ENCODE measurements at places on chromosomes 13 and 19.

- DNase-seq = peak; percentile 9
These were observed 548.2 kb downstream of the GPC5 start for GRCh38 chr13:91946498-91947070.

DNA sequence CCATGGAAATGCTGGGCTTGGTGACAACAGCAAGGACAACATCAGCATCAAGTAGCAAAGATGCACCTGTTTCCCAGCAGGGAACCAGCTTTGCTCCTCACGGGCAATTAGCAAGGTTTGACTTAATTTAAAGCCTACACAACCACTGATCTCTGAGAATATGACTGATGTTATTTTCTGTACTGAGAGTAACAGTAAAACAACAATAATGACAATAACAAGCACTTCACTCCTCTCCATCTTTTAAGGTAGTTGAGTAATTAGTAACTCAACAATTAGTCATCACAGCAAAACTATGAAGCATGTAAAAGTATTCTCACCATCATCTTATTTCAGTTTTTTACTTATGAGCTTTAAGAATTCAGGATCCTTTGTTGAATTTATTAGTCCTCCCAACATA lies 37.3 kb downstream of the ENOX1 start:
- DNase-seq = no peak

- no peak for DNase-seq
These were observed 31.4 kb upstream of the C13orf46 start for GRCh38 chr13:114005206-114005724.

GRCh38 chr13:111482126-111482525 lies 161.7 kb downstream of the TEX29 start:
- no peak for DNase-seq

DNA sequence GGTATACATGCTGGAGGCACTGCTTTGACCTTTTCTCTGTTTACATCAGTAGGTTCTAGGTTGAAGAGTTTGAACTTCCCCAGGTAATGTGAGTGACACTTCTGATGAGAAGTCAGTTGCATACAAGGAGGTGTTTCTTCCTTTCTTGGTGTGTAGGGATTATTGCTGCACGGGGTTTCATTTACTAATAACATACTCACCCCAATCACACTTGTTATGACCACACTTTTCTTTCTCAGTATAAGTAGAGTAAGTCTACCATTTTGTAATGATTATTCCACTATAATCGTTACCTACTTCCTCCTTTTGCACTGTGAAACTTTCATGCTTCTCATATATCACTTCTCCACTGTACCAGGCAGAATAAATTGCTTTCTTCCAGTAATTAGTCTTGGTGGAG lies 138.0 kb downstream of the TNFSF13B start:
- DNase-seq = no peak

DNA sequence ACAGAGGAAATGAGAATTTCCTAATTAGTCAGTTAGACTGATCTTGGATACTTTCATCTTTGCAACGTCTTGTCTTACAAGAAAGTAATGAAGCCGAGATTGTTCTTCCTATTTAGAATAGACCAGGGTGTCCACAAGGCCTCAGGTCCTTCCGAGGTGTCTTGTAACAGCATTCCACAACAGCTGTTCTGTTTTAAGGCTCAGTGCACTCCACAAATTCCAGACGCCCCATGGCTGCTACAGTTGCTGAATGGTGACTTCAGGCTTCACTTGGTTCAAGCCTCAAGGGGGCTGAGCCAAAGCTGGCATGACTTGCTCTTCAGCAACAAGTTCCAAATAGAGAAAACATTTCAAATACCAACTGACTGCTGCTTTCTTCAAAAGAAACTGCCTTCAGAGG lies 143.4 kb downstream of the SHISA2 start:
- DNase-seq = no peak

- DNase-seq = no peak
These were observed 23.0 kb upstream of the MTRF1 start for GRCh38 chr13:41286370-41286769.

DNA sequence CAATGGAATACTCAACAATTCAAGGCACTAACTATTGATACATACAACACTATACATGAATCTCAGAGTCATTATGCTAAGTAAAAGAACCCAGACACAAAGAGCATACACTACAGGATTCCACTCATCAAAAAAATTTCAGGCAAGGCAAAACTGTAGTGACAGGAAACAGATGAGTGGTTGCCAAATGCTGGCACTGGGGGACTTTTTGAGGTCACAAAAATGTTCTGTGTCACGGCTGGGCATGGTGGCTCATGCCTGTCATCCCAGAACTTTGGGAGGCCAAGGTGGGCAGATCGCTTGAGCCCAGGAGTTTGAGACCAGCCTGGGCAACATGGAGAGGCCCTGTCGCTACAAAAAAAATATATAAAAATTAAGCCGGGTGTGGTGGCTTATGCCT lies 129.4 kb downstream of the KL start:
- no peak for DNase-seq

GRCh38 chr13:95137096-95137495 lies 164.2 kb downstream of the ABCC4 start:
- no peak for DNase-seq

DNA sequence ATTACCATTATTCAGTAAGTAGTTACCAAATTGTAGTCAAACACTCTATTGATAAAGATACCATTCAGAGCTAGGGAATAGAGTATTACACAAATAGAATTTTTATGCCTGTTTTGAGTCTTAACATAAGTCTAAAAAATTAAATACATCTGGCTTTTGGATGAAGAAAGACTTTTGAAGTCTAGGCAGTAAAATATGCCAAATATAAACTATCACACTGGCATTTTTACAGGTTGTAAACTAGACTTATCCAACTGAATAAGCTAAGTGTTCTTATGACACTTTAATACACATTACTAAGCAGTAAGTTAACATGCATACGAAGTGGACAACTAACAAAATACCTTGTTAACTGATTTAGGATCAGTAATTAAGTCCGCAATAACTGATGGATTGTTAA lies 108.9 kb downstream of the MAB21L1 start:
- DNase-seq = no peak

DNA sequence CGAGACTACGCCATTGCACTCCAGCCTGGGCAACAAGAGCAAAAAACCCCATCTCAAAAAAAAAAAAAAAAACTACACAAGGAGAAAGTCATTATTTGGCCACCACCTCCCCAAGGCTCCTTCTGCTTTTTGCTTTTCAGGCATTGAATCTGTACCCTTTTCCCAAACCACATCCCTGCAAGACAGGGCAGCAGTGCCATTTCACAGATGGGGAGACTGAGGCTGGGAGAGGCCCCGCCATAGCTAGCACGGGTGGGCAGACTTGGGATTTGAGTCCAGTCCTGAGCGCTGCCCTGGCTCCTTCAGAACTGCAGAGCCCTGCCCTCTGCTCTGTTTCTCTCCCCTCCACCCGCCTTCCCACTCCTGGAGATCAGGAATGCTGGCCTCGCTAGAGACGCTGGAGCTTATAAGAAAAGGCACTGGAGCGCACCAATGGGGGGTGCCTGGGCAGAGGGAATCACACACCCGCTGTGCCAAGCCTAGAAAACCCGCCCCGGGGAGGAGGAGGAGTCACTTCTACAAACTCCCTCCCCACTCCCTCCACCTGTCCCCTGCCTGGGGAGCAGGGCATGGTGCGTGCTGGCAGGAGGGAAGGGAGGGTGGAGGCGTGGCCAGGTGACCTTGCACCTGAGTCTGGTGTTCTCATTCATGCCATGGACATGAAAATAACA lies 17.6 kb downstream of the TJP3 start:
- peak; percentile 48 for DNase-seq

DNA sequence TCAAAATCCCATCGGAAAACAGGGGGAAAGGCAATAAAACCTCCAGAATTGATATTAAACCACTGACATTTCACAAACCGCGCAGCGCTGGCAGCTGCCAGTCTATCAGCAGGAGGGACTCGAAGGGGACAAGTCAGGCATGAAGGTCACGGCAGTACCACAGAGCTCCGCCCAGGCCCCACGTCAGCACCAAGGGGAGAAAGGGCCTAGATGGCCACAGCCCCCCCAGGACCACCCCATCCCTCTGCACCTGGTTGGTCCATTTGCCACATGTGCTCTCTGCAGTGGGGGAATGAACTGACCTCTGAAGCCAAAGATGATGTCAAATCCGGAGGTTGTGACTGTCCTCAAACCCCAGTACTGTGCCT lies 9.5 kb upstream of the VSTM2B start:
- no peak for DNase-seq

- DNase-seq = no peak
These were observed at the start of gene CD22 for GRCh38 chr19:35328851-35329285. Gene CD22 (plus strand): TSS chr19:35329187. CDS start chr19:35332041, 2,854 bp downstream.

- no peak for DNase-seq
These were observed 393.7 kb downstream of the NDFIP2 start for GRCh38 chr13:79874396-79875360.

- no peak for DNase-seq
These were observed 117.9 kb downstream of the ITGBL1 start for GRCh38 chr13:101570410-101570809.

GRCh38 chr13:95212983-95213850 lies 88.0 kb downstream of the ABCC4 start:
- no peak for DNase-seq

DNA sequence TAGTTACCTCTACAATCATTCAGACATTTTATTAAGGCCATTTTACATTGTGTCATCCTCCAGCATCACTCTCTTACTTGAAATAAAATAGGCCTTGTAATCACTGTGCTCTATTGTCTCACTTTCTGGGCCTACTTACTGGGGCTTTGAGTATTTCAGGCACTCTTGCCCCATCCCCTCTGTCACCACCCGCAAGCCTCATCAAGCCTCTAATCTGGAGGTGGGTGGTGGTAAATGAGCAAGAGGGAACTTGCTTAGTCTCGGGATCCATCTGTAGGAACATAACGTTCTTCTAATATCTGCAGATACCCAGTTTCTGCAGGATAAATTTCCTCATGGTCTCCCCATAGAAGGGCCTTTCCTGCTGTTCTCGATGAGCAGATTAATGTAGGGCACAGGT lies 19.4 kb upstream of the GPR18 start:
- DNase-seq = no peak

- DNase-seq = no peak
These were observed 752 bp upstream of the HAS1 start for GRCh38 chr19:51724543-51724942.

DNA sequence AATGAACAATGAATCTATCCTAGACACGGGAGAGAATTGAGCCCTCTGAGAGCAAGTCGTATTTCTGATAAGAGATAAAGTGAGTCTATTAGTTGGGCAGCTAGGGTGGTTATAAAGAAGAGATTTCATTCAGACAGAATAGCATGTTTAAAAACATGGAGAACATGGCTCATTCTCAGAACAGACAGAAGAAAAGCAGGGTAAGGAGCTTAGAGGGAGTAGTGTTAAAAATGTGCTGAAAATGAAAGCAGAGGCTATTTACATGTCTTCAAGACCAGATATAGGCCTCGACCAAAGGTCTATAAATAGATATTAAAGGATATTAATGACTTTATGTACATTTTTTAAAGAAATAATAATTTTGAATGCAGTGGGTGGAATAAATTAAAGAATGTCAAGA lies 149.5 kb downstream of the SLITRK1 start:
- no peak for DNase-seq

DNA sequence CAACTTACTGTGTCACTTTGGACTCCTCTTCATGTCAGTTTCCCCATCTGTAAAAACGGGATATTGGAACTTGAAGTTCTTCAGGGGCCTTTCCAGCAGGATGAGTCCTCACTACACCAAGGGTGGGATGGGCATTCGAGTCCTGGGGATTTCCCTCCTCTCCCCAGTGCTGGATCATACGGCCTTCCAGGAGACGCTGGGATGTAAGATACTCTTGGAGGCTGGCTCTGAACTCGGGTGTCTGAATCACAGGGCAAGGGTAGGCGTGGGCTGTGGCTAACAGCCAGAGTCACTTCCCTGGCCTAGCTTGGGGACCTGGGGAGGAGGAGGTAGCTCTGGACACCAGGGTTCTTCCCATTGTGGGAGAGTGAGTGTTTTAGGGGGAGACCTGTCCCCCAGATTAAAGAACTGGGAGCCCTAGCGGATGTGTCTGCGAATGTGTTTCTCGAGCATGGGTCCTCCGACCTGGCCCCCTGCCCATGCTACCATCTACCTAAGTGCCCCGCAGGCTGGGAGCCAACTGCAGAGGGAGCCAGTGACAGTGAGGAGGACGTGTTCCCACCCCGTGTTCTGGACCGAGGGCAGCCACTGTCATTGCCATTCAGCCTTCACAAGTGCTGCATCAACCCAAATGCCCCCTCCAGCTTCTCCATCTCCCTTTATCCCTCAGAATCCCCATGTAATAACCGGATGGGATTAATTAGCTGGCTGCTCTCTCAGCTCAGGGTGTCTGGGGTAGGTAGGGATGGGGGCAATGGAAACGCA lies 2.4 kb upstream of the CYTH2 start:
- no peak for DNase-seq

DNA sequence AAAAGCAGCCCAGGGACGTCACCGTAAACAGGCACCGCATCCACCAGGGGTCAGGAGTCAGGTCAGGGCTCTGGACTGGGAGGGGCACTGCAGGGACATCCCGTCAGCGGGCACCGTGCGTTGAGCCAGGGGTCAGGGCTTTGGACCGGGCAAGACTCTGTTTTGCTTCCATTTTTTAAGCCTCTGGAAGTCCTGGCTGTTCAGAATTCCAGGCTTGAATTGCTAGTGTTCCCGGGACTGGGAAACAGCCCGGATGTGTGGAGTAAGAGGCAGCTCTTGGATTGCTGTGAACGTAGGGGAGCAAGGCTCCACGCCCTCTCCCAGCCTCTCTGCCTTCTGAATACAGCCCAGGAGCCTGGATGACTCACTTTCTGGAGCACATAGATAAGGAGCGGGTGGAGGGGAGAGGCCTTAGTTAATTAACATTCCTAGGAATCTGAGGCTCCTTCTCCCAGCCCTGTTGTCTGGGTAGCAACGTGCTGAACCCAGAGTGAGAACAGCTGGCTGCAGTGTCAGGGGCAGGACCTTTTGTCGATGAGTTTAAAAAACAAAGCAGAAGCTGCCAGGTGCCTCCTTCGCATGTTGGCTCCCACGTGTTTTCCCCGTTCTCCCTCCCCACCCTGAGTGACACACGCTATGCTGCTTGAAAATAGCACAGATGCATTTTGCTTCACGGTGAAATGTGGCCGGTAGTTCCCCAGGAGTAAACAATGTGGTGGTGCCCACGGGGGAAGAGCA lies 21.9 kb downstream of the ATP11A start:
- peak; percentile 63 for DNase-seq

- DNase-seq = no peak
These were observed 16.9 kb upstream of the SPIB start for GRCh38 chr19:50401605-50402450.

DNA sequence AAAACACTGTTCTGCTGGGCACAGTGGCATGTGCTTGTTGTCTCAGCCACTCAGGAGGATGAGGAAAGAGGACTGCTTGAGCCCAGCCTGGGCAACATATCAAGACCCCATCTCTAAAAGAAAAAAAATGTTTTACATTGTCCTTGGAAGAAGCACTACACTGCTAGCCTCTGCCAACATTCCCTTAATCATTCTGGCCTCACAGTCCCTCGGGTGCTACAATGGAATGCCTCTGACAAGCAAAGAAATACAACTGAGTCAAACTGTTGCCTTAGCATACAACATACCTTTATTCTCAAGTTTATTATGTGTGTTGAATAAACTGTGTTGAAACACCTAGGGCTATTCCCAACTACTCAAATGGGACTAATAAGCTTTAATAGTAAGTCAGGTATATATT lies 56.1 kb downstream of the PSPC1 start:
- DNase-seq = no peak

- DNase-seq = no peak
These were observed 1560.0 kb downstream of the PCDH9 start for GRCh38 chr13:65670014-65670625.
